ENCODE measurements at places on chromosomes 6 and 20. TPM values are rescaled to one million over a fixed set of nuclear protein-coding genes. Genes with fewer than 3 reads are reported as not detected.
A peak's percentile ranks its signal among the peaks of the same experiment; 100 is the strongest.

DNA sequence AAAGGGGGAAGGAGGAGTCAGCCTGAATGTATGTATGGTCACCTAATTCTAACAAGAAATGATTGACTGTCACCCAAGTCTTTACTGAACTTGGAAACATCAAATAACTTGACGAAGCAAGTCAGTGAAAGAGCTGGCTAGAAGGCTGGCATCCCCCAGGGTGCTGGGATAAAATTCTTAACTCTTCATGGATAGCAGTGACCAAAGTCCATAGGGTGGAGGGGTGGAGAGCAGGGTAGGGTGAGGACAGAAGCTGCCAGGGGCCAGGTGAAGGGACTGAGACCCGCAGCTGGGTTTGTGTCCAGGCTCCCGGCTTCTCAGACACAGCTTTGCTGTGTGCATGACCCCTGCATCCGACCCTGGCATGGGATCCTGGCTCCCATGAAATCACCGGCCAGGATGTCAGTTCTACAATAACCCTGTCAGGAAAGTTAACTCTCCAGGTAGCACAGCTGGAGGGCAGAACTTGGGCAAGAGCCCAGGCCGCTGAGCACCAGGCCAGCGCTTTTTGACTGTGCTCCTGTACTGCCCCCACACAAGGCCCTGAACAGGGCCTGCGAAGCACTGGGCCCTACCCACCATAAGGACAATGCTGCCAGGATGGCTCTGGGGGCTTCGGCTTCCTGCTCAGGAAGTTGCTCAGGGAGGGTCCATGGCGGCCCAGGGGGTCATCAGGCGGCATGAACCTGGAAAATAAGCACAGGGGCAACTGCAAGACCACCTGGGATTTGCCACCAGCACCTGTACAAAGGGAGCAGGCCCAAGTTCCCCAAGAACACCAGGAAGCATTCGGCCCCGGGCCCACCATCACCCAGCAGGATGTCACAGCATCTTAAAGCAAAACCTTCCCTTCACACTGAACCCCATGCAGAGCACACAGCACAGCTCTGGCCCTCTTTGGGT lies 32.5 kb downstream of the ZC3H12D start:
- DNase-seq = no peak

DNA sequence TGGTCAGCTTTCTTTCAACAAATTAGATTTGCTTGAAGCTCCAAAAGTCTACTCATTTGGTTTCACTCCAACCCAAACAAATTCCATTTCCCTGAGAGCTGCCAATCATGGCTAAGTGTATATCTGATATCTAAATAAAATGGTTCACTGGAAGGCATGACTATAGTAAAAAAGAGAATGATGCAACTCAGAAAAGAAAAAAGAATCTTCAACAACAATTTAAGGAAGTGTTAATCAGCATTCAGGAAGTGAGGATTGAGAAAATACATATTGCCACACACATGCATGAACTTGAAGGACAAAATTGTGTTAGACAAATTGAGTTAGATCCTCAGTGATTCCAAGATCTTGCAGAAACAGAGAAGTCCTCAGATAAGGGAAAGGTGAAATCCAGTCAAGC lies 972.9 kb upstream of the FLRT3 start:
- no peak for DNase-seq

GRCh38 chr6:106739387-106739786 lies 110.0 kb downstream of the QRSL1 start:
- DNase-seq = peak; percentile 50

- DNase-seq = no peak
Measured at GRCh38 chr6:38686270-38687042, 16.5 kb downstream of the GLO1 start.

DNA sequence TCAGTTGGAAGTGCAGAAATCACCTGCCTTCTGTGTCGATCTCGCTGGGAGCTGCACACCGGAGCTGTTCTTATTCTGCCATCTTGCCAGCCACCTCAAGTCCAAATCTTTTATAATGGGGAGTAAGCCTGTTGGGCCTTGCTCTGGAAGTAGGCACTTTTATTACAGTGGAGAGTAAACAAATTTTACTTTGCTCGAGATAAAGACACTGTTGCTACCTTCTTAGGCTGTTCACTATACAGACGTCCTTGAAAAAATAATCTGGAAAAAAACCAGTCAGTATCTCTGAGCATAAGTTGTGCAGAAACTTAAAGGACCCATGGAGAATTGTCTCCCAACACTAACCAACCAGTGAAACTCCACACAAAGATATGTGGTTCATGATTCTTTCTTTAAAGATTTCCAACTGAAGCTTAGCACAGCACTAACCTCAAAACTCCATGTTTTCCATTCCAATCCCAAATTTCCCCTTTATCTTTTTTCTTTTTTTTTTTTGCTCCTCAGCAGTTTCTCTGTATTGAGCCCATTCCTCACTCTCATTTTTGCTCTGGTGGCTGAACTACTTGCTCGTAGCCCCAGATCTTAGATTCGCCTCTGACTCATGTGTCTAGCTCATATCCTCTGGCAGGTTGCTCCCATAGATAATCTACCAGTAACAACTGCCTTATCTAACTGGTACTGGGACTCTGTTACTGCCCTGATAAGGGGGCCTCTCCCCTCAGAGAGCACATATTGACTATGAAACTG lies 34.3 kb upstream of the COL9A1 start:
- no peak for DNase-seq

DNA sequence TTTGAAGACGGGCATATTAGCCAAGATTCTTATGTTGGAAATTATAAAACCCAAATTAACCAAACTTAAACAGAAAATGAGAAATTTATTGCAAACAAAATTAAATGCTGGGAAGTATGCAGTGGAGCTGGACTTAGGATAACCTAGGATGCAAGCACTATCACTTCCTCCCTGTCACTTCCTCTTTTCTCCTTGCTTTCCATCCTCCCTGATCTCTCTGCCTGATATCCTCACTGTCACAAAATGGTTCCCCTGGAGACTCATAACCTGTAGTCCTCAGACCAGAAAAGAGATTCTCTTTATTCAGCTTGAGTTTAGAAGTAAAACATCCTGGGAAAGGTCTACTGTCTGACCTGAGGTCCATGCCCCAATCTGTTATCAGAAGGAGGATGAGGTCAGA lies 7.4 kb upstream of the KLHL32 start:
- no peak for DNase-seq

Gene RPL7L1
- total RNA-seq = 64.5 TPM

Gene HTR1E
- not detected for total RNA-seq

Gene SERAC1
- total RNA-seq = 7.6 TPM
